ENCODE measurements at places on chromosomes 5 and 9.

DNA sequence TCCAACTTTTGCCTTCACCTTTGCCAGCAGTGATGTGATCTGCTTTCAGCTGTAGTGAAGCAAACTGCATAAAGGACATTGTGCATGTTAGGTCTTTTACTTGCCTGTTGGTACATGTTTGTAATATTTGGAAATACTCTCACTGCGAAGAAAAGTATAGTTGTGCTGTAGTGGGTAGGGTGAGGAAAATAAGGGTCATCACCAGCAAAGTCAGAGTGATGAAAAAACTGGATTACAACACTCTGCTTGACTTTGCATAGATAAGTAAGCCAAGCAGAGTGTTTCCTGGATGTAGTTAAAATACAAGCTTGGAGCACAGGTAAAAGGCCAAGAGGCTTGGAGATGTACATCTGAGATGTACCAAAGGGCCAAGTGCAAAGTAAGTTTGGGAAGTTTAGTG, 16.7 kb downstream of the TGFBR1 start:
- no peak for DNase-seq

DNA sequence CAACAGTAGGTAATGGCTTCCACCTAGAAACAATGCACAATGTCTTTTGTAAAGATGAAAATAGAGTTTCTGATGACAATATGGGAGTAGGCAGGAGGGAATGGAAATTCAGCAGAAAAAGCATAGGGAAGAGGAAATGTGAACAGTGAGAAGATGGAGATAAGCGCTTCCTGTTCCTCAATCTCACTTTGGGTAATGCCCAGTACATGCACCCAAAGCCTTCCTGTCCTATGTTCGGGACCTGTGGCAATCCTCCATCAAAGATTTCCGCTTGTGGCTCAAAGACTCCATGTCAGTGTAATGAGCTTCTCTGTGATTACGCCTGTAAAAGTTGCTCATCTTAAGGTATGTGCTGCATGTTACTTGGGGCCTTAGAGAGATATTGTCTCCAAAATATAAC, 2.7 kb downstream of the UGT3A1 start:
- DNase-seq = no peak

GRCh38 chr9:21465859-21466518, 16.1 kb downstream of the IFNE start:
- DNase-seq = peak; percentile 55

DNA sequence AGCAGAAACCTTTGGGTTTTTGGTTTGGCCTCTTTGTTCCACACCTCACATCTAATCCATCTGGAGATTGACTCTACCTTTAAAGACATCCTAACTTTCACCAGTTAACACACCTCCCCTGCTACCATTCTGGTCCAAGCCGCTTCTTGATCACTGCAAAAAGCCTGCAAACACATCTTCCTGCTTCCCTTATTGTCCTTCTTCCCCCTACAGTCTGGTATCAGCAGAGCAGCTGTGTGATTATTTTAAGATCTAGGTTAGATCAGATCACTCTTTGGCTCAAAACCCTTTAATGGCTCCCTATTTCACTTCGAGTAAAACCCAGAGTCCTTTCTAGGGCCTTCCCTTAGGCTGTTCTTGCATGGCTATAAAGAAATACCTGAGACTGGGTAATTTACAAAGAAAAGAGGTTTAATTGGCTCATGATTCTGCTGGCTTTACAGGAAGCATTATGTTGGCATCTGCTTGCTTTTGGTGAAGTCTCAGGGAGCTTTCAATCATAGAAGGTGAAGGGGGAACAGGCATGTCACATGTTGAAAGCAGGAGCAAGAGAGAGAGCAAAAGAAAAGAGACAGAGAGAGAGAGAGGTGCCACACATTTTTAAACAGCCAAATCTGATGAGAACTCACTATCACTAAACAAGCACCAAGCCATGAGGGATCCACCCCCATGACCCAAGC, 1.5 kb upstream of the TEX10 start:
- no peak for DNase-seq

- no peak for DNase-seq
These were observed 66.0 kb upstream of the PTPRD start for GRCh38 chr9:10678790-10679189.

DNA sequence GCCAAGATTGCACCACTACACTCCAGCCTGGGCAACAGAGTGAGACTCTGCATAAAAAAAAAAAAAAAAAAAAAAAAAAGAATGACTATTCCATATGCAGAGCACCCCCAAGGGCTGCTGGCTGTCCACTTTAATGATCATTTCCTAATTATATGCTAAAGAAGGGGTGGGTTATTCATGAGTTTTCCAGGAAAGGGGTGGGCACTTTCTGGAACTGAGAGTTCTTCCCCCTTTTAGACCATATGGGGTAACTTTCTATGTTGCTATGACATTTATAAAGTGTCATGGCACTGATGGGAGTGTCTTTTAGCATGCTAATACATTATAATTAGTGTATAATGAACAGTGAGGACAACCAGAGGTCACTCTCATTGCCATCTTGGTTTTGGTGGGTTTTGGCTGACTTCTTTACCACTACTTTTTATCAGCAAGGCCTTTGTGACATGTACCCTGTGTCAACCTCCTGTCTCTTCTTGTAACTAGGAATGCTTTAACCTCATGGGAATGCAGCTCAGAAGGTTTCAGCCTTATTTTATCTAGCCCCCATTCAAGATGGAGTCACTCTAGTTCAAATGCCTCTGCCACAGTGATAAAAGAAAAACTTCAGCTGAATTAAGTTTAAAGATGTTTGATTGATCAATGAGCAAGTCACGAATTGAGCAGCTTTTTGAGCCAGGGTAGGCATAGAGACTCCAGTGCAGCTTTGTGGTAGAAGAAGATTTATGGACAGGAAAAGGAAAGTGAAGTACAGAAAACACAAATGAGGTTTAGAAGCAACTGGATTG, 7.1 kb upstream of the NANS start:
- DNase-seq = no peak

- DNase-seq = peak; percentile 20
These were observed 2.7 kb downstream of the RABEPK start for GRCh38 chr9:125202846-125203618.

DNA sequence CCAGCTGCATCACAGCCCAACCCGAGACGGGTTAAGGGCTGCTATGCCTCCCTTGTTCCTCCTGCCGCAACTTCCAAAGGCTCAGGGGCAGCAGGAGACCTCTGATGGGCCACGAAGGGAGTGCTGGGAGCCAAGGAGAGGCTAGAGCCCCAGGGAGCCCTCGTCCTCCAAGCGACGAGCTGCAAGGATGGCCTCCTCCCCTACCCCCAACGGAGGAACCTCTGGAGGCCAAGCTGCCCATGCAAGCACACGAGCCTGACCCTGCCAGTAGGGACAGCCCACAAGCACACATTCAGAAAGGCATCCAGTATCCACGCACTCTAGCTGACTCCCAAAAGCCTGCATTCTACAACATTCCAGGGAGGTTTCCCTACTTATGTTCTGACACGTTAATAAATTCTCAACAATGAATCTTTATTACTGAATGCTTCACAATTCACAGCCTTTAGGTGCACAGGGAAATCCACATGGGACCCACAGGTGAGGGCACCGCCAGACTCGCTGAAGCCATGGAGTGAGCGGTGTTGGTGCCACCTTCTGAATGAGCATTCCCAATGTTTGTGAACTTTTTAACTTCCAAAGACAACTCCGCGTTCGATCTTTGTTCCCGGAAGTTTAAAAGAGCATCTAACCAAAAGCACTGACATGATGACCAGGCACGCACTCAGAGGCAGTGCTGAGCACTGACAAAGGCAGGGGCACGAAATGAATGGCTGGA, 28.7 kb downstream of the IPPK start:
- no peak for DNase-seq

DNA sequence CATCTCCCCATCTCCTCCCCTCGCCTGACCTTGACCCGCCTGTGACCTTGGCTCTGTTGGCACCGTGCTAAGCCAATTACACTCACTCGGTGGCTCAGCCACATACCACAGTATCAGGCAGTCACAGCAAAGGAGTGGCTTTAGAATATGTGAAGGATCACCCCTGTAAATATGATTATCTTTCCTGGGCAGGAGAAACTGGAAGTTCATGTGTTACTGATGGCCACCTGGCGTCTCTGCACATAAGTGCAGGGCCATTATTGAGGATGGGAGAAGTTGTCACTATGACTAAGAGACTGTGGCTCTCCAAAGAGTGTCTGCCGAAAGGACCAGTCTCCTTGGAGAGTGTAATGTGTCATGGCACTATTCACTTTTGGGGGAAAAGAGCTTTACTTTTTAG, 116.9 kb upstream of the S1PR3 start:
- DNase-seq = no peak

GRCh38 chr5:147404706-147405105, 105.2 kb downstream of the DPYSL3 start:
- no peak for DNase-seq

DNA sequence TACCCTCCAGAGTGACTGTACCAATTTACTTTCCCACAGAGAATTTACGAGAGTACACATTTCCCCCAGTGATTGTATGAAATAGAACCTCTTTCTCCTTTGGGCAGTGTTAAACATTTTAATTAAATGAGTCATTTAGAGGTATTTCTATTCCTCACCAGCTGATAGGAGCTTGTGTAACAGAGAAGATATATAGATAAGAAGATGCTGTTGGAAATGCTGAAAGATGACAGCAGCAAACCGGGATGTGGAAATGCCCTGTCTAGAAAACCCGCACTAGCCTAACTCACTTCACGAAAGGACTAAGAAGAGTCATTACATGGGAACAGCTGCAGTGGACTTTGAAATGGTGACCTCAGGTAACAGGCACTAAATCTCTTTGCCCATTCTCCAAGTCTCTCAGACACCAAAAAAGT, 68.3 kb downstream of the LPAR1 start:
- DNase-seq = peak; percentile 21

GRCh38 chr9:27491154-27491553, 32.9 kb upstream of the IFNK start:
- no peak for DNase-seq

DNA sequence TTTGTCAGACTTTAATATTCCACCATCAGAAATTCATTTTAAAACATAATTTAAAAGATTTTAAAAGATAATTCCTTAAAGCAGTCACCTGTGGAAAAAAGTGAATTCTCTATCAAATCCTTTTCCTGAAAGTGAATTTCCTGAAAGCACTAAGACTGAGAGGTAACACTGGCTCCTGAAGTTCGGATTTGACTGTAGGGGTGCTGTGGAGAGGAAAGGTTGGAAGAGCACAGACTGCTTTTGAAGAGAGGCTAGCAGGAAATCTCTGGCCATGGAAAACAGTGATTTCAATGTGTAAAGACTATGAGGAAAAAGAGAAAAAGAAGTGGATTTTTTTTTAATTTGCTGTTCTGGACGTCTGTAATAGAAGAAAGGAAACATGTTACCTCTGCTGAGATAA, 35.7 kb upstream of the TMEM161B start:
- no peak for DNase-seq

GRCh38 chr5:143024228-143024920, 254.2 kb downstream of the ARHGAP26 start:
- no peak for DNase-seq

- no peak for DNase-seq
These were observed 15.0 kb upstream of the GRHPR start for GRCh38 chr9:37407468-37407867.

- DNase-seq = no peak
These were observed 175.5 kb downstream of the ANXA1 start for GRCh38 chr9:73327149-73327548.

- no peak for DNase-seq
These were observed 31.6 kb upstream of the F2RL1 start for GRCh38 chr5:76787237-76787636.

DNA sequence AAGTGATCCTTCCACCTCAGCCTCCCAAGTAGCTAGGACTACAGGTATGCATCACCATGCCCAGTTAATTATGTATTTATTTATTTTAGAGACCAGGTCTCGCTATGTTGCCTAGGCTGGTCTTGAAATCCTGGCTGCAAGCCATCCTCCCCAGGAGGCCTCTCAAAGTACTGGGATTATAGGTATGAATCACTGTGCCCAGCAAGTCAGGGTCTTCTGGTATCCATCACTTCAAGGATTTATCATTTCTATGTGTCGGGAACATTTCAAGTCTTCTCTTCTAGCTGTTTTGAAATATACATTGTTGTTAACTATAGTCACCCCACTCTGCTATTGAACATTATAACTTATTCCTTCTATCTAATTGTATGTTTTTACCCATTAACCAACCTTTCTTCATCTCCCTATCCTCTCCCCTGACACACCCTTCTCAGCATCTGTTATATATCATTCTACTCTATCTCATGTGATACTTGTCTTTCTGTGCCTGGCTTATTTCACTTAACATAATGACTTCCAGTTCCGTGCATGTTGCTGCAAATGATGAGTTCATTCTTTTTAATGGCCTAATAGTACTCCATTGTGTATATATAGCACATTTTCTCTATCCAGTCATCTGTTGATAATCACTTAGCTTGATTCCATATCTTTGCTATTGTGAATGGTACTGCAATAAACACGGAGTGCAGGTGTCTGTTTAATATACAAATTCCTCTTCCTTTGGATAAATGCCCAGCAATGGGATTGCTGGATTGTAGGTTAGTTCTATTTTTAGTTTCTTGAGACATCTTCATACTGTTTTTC, 26.4 kb downstream of the UTP15 start:
- DNase-seq = no peak

DNA sequence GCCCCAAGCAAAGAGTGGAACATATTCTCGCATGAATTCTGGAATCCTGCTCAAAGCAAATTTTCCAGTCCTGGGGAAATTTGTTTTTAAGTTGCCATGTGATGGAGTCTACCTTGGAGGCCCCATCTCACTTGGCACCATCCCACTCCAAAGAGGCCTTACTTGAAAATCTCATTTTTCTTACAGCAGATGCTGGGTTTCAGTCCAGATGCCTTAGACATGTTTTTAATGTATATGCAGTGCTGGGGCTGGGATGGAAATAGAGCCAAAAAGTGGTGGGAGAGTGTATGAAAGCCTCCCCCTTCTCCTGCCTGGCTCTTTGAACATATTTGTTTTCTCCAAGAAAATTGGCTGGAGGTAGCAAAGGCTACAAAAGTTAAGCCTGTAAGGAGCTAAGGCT, 493.7 kb downstream of the ENC1 start:
- DNase-seq = no peak

DNA sequence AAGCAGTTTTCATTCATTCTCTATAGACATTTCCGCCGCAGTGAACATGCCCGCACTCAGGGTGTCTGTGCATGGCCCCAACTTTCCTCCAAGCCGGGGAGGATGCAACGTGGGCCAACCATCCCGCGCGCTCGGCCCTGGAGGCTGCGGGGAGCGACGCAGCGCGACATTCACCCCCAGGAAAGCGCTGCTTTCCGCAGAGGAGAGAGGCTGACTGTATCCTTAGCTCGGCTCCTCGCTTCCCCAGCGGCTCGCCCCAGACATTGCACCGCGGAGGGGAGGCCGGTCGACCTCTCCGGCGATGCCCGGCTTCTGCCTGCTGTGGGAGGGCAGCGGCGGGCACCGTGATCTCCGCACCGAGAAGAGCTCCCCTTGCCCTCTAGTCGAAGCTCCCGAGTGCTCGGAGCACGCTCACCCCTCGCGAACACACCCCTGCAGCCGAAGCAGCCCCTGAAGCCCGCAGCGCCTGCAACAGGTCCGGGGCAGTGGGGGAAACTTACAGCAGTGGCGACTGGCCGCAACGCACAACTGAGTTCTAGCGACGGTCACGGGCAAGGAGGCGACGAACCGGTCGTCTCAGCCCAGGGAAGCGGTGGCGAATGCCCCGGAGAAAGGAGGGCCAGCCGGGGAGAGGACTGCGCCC, 600 bp downstream of the ENC1 start:
- DNase-seq = peak; percentile 32

Data from AG08396 (cell line).